Activated CD4-positive, alpha-beta memory T cell treated with anti-CD3 and anti-CD28 coated beads for 36 hours (primary cell): ENCODE measurements at places on chromosomes 2 and 18.

DNA sequence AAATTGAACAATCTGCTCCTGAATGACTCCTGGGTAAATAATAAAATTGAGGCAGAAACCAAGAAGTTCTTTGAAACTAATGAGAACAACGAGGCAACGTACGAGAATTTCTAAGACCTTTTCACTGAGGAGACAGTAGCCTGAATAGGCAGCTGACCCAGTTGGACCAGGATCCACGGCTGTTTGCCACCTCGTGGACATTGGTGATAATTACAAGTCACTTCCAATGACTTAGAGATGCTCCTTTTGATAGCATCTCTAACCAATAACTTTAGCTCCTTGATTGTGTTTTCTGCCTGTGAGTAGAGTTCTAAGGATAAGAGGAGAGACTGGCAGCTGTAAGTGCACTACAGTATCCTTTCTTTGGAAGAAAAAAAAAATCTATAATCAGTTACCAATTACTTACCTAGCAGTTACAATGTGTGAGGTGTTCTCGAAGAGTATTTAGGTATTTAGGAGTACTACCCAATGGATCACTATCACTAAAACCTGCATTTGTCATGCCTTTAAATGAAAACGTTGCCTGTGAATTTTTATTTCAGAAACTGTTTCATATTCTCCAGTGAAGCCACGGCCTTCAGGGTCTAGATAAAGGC is 31.3 kb upstream of the CNTNAP5 start:
- DNase-seq, result peak; percentile 11

GRCh38 chr2:170715062-170715931 is at the start of gene SP5:
Gene SP5, plus strand, starts transcription at chr2:170715337. Its CDS starts 176 bp downstream, at chr2:170715513.
- DNase-seq, result peak; percentile 40

DNA sequence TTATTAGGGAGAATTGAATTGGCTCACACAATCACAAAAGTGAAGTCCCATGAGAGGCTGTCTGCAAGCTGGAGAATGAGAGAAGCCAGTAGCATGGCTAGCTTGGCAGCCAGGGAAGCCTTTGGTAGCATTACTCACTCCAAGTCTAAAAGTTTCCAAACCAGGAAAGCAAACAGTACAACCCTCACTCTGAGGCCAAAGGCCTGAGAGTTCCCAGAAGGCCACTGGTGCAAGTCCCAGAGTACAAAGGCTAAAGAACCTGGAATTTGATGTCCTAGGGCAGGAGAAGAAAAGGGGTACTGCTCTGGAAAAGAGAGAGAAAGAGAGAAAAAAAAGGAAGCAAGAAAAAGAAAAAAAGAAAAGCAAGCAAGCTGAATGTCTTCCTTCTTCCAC is 318.2 kb downstream of the RND3 start:
- no peak for DNase-seq

- DNase-seq, result no peak
Observed at GRCh38 chr18:36811955-36812354, 16.8 kb downstream of the TPGS2 start.

DNA sequence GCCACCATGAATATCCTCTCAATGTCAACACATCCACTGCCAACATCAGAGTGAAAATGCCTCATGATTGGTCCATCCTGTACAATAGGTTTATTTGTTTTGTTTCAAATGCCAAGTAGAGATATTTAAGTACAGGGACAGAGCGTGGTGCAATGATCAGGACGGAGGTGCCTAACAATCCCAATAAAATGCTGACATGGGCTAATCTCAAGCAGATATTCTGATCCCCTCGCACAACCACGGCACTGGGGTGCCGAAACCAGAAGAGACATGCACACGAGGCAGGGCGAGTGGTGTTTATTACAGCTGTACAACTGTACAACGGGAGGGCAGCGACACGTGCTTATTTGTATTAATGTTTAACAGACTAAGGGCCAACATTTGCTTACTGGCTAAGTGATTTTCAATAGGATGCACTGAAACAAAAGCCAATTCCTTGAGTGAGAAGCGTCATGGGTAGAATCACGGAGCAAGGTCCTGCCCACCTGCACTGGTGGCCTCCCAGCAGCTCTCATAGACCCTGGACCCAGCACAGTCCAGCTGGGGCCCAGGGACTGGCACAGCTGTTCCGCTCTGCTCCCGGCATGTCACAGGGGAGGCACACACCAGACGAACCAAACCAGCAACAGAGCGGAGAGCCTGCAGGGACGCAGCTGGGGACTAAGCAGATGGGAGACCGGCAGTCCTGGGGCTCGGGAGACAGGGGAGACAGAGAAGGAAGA is 101.4 kb downstream of the HDAC4 start:
- no peak for DNase-seq
